ENCODE measurements at places on chromosomes 6 and 20.
A peak's percentile ranks its signal among the peaks of the same experiment; 100 is the strongest.

GRCh38 chr20:40933758-40934157, 94.9 kb upstream of the TOP1 start:
- DNase-seq: no peak

GRCh38 chr6:155264693-155265320, 994 bp downstream of the CLDN20 start:
- DNase-seq: peak; percentile 16

GRCh38 chr6:139943391-139943790, 568.9 kb upstream of the CITED2 start:
- DNase-seq: peak; percentile 97

- DNase-seq: peak; percentile 51
Observed at GRCh38 chr6:111361648-111362047, 121.4 kb downstream of the REV3L start.

DNA sequence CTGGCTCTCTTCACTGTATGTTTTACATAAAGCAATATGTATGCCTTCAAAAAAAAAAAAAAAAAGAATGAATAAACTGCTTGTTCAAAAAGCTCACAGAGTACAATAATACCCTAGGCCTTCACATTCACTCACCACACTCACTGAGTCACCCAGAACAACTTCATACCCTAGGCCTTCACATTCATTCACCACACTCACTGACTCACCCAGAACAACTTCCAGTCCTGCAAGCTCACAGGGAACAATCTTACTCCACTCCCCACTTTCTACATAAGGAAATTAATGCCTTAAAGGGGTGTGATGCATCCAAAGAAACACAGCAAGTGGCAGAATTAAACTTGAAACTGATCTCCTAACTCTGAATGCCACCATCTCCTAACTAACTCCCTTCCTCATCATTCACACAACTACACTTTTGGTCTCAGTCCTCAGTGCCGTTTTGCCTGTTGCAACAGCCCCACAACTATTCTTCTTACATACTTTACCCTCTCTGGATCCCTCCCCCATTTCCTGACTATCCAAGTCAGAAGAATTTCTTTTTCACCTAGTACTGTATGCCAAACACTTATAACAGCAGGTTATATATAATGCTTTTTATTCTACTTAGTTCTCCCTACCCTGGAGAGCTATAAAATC, 34.2 kb downstream of the NHSL1 start:
- peak; percentile 99 for DNase-seq

DNA sequence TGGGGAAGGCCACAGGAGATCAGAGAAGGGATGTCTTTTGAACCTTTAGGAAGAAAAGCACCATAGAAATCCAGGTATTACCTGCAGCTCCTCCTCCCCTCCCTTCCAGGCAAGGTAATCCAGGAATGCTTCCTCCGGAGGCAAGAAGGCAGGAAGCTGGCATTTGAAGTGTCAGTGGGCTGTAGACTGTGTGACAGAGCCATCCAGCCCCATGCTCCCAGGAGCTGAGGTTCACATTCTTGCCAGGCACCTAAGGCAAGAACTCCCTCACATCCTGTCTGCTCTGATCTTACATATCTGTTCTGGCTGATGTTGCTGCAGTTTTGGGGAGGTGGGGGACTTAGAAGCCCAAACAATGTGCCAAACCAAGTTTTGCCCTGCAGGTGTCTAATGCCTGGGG, 27.8 kb upstream of the SCUBE3 start:
- no peak for DNase-seq

DNA sequence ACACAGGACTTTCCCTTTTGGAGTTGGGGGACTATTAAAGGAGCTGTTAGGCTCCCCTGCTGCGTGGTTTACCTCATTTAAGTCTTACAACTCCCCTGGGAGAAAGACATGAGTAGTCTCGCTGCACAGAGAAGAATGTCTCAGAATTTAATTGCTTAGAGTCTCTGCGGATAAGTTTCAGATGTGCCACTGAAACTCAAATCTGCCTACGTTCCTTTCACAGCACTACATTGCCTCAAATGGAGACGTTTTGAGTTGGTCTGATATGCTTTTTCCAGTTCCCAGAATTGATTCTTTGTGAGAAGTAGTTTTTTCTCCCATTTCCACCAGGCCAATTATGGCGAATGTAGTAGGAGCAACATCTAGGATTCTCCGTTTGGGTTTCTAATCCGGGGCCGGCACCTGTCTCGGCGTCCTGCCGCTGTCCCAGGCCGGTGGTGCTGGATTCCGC, 532 bp upstream of the SLC35F1 start:
- DNase-seq: peak; percentile 36

GRCh38 chr6:145042559-145042958, 692.8 kb downstream of the EPM2A start:
- no peak for DNase-seq

DNA sequence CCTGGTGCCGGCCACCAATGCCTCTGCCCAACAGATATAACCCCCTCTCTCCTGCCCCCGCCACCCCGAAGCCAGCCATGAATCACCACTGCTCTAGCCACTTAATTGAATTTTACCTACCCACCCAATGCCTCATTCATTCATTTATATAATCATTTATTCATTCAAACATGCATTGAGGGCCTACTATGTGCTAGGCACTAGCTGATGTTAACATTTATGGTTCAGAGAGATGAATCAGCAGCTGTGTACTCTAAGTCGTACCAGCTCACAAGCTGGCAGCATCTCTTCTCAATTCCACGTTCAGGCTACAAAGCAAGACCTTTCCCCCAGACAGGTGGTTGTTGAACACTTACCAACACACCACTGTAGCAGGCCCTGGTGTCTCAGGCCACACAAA, 12.9 kb upstream of the MDGA1 start:
- DNase-seq: no peak

GRCh38 chr6:168517742-168518347, 76.9 kb downstream of the SMOC2 start:
- DNase-seq: no peak

GRCh38 chr20:21373436-21373835, 23.9 kb downstream of the NKX2-4 start:
- DNase-seq: no peak

DNA sequence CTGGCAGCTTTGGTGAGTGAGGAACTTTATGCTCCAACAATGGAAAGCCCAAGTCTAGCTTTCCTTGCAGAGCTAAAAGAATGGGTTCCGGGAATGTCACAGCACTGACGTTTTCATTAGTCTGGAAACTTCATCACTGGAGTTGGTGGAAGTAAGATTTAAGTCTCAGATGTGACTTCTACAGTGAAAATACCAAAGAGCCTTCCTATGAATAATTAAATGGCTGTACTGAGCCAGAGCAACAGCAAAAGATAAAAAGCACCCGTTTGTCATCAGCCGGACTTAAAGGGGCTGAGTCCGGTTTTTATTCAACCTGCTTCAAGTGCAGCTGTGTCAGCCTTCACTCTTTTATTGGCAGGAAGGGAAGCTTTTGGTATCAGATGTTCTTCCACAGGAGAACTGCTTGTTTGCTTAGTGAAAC, 46.5 kb upstream of the SHLD1 start:
- DNase-seq: peak; percentile 1

Measured in fibroblast of lung (primary cell).